ENCODE measurements at places on chromosomes 13 and 19.

DNA sequence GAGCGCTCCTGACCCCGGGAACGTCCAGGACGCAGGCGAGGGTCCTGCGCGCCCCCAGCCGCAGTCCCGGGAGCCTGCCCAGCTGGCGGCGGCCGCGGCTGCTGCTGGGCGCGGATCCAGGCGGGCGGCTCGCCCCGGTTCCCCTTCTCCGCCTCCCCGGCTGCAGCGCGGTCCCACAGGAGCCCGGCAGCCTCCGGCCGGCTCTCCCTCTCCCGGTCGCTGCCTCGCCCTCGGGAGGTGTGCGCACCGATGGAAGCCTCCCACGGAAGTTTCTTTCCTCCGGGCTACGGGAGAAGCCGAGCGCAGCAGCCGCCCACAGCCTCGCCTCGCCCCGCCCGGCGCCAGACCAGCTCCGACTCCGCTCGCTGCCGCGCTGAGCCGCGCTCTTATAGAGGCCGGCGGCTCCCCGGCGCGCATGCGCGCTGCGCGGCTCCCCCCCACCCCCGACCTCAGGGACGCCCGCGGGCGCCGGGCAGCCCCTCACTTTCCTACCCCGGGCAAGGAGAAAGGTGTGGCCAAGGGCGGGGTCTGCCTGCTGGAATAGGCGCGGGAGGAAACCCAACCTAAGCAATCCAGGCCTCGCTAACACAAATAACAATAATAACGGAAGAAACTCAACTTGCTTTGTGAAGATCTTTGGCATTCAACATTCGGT, at the start of gene SHISA2:
TSS of gene SHISA2 (minus strand) at position 360 of the 655 bp plus-strand sequence. CDS start 1,041 bp downstream, outside the sequence.
- peak; percentile 22 for DNase-seq

DNA sequence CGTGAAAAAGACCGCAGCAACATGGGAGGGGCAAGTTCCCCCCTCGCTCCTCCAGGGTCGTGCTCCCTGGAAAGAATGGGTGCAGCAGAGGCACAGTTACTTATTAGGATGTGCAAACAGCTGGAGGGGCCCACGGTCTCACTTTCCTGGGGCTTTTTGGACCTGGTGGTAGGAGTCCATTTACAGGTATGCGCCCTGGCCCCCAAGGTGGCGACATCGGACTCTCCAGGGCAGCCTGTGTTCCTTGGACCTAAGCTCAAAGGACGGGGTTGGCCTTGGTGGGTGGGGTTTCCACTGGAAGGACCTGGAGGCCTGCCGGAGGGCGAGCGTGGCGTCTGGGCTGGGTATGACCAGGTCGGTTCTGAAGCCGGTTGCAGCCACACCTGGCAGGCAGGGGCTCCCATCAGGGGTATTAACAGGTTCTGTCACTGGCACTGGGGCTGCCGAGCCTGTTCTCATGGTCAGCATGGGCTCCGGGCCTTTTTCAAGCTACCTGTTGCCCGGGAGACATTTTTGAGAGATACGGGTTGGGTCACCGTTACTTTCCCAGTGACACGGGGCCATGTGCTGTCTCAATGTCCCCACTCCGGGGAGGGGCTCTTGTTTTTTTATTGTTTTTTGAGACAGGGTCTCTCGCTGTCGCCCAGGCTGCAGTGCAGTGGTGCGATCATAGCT, 5.9 kb downstream of the ZFR2 start:
- DNase-seq, result no peak

- peak; percentile 90 for DNase-seq
Observed at GRCh38 chr19:49850487-49851342, at the start of gene PTOV1. Gene PTOV1 (plus strand): TSS chr19:49851159.

GRCh38 chr19:16544473-16545231, 2.4 kb upstream of the CHERP start:
- DNase-seq, result no peak

- no peak for DNase-seq
Observed at GRCh38 chr19:5026706-5027273, 57.9 kb downstream of the KDM4B start.

DNA sequence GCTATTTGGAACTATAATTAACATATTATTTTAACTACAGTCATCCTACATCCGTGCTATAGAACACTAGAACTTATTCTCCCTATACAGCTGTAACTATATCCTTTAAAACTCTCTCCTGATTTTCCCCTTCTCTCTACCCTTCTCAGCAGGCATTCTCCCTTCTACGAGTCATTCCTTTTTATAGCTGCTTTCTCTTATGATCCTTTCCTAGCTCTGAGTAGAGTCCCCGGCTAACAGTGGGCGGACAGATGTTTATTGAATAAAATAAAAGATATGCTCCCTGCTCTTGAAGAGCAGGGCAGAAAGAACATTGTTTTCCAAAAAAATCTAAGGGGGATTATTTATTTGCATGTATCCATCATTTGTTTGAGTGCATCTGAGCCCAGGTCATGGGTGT, 246.5 kb upstream of the TMTC4 start:
- DNase-seq, result no peak

DNA sequence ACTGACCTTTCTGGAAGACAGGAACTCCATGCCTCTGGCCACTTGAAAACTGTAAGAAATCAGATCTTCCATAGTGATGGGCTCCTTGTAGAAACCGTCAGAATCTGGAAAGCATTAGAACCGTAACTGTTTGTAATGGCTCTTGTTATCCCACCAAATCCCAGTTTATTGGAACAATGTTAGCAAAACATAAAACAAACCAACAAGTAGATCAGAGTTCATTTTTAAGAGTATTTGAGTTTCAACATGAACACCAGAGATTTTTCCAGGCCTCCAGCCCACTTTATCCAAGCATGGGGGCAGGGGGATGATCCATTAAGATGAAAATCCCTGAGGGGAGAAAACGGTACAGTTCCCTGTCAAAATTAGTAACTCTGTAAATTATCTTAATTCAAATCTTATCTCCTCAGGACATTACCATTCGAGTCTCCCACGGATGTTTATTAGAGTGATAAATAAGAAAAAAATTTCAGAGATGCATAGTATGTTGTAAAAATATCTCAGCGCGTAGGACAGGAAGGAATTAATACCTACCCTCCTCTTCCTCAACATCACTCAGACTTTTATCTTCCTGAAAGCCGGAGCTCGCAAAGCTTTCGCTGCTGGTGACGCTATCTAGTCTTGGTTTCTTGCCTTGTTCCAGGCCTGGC, 172.5 kb downstream of the FLT1 start:
- DNase-seq, result no peak

DNA sequence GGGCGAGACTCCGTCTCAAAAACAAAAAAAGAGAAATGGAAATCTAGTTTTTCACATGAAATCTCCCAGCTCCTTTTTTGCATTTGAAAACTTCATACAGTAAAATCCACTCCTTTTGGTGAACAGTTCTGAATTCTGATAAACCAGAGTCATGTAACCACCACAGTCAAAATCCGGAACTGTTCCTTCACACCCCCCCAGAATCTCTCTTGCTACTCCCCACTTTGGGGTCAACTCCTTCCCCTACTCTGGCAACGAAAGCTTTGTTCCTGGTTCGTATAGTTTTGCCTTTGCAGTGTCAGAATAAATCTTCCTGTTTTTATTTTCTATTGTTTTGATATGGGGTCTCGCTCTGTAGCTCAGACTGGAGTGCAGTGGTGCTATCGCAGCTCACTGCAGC, 23.7 kb downstream of the RCN3 start:
- no peak for DNase-seq

- no peak for DNase-seq
Observed at GRCh38 chr19:51135986-51136762, 5.9 kb upstream of the SIGLEC7 start.

- no peak for DNase-seq
Observed at GRCh38 chr19:51727349-51727880, 3.6 kb upstream of the HAS1 start.

DNA sequence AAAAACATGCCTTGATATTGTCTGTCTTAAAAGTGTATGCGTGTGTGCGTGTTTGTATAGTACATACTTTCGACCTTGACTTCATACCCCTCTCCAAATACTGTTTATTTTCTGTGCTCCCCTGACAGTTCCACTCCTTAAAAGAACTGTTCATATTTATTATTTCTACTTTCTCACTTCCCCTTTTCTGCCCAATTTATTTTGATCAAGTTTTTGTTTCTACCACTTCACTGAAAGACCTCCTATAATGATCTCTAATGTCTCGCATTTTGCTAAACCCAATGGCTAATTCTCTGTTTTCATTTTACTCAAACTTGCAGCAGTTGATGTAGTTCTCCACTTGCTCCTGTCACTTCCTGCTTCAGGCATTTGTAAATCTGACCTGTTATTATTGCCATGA, 426.1 kb upstream of the KLF12 start:
- no peak for DNase-seq

- DNase-seq, result peak; percentile 95
Observed at GRCh38 chr13:110965038-110965754, 50.3 kb upstream of the ANKRD10 start.

DNA sequence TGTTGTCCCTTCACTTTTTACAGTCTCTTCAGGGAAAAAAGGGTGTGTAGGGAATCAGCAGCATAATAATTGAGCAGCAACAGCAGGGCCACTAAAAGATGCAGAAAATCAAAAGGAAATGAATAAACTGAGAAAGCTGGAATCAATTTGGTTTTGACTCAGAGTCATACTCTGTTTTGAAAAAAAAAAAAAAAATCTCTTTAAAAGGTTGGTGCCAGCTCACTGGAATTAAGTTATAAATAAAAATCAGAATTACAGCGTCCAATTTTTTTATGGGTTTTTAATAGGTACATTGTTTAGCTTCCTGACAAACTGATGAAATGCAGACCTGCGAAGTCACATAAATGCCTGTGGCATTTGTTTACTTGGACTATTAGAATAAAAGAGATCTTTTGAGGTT, 231.9 kb downstream of the COG6 start:
- no peak for DNase-seq

GRCh38 chr19:38727868-38728660, 16.2 kb downstream of the CAPN12 start:
- no peak for DNase-seq

GRCh38 chr19:29804493-29804892, 7.3 kb upstream of the CCNE1 start:
- DNase-seq, result peak; percentile 62

DNA sequence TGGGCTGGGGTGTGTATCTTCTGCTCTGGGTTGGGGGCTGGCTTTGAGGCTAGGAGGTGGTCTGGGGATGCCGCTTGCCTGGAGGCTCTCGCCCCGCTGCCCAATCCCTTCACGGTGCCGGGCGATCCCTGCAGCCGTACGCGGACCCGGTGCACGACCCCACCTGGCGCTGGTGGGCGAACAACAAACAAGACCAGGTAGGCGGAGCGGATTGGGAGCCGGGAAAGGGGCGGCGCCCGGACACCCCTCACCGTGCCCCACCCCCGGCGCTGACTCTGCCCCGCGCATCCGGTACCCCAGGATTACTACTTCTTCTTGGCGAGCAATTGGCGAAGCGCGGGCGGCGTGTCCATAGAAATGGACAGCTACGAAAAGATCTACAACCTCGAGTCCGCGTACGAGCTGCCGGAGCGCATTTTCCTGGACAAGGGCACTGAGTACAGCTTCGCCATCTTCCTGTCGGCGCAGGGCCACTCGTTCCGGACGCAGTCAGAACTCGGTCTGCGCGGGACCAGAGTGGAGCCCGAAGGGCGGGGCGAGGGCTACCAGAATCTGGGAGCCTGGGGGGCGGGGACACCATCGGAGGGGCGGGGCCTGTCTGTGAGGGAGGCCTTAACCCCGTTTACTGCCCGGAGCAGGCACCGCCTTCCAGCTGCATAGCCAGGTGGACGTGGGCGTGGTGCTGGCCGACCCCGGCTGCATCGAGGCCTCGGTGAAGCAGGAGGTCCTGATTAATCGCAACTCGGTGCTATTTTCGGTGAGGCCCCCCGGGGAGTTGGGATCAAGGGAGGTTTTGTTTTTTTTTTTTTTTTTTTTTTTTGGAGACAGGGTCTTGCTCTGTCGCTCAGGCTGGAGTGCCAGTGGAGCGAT, 12.1 kb upstream of the PSMD8 start:
- peak; percentile 90 for DNase-seq

GRCh38 chr13:95262837-95263384, 38.3 kb downstream of the ABCC4 start:
- no peak for DNase-seq

- no peak for DNase-seq
Observed at GRCh38 chr19:18311502-18312091, 11.3 kb downstream of the LSM4 start.

- DNase-seq, result no peak
Observed at GRCh38 chr19:17915940-17916593, 16.7 kb upstream of the CCDC124 start.

DNA sequence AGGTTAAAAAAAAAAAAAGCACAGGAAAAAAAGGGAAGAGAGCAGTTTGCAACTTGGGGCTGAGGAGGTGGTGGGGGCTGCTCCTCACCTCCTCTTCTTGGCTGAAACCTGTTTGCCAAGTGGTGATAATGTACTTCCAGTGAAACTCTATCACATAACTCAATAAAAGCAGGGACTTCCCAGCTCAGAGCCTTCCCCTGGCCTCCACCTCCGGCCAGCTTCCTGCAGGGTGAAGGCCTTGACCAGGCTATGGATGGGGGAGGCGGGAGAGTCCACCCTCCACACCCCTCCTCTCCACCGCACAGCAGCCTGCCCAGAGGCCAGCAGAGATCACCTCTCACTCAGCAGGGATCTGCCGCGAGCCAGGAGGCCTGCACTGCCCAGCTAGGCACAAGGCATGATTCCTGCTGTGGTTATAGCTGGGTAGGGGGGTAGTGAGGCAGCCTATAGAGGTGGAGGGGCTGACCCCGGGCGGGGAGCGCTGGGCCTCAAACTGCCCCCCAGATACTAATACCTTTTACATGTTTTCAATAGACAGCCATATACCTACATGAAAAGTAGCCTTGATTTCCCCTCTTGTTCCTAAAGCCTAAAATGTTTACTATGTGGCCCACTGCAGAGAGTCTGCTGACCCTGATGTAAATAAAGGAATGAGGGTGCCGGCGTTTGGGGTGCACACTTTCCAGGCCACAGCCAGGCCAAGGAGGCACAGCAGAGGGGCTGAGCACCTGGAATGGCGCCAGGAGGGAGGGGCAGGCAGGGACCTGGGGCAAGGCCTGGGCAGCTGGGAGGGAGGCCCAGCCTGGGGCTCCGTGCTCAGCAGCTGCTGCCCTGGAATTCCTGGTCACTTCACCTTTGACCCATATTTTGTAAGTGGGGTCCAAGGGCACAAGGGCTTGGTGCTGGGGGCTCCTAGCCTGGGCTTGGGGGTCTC, 10.3 kb downstream of the ZNF787 start:
- DNase-seq, result no peak

- no peak for DNase-seq
Observed at GRCh38 chr19:28898249-28898648, 314.7 kb downstream of the UQCRFS1 start.

Data from activated CD4-positive, alpha-beta T cell treated with anti-CD3 and anti-CD28 coated beads, Interleukin-2, amount 50 U/mL, for 16 hours (primary cell).